ENCODE measurements at places on chromosomes 7 and 10. TPM values are rescaled to one million over a fixed set of nuclear protein-coding genes. Genes with fewer than 3 reads are reported as not detected.

The FKBP6 gene
- not detected for total RNA-seq

The CDC14C gene
- total RNA-seq: not detected

The ANKRD16 gene
- 7.4 TPM for total RNA-seq

The HOGA1 gene
- 6.7 TPM for total RNA-seq

The SPDYE5 gene
- total RNA-seq: not detected

The PPP1R3A gene
- not detected for total RNA-seq

The SPDYE11 gene
- not detected for total RNA-seq

DNA sequence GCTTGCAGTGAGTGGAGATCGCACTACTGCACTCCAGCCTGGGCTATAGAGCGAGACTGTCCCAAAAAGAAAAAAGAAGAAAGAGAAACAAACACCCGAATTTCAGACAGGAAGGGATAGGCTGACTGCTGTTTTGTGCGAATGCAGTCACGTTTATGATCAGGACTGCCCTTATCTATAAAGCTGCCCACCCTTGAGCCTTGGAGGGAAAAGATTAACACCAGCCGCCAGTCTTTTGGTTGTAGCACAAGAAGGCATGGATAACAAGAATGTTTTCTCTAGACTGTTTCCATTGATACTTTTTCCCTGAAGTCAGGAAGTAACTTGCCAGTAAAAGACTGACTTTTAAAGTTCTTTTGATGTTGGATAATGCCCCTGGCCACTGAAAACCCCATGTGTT lies 314.0 kb downstream of the BICC1 start:
- no peak for DNase-seq

DNA sequence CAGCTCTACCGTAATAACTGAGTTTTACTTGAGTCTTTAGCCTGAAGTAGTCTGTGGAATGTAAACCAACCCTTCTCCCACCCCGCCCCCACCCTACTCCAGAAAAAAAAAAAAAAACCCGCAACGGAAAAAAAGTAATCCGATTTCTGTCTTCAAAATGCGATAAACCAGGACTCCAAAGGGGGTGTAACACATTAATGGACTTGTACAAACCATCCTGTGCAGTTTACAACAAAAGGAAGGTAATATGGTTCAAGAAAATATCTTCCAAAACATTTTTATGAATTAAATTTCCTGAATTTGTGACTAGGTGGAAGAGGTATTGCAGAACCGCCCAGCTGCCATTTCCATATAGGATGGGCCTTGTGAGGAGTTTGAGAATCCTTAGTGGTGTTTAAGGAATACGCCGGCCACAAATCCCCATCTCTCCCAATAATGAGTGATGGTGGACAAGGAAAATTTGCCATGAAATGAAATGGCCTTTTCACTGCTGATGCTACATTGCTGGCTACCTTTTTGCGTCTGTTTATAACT lies 10.6 kb downstream of the SKIDA1 start:
- no peak for DNase-seq

- DNase-seq: no peak
Observed at GRCh38 chr7:47709451-47709850, 127.5 kb upstream of the TNS3 start.

DNA sequence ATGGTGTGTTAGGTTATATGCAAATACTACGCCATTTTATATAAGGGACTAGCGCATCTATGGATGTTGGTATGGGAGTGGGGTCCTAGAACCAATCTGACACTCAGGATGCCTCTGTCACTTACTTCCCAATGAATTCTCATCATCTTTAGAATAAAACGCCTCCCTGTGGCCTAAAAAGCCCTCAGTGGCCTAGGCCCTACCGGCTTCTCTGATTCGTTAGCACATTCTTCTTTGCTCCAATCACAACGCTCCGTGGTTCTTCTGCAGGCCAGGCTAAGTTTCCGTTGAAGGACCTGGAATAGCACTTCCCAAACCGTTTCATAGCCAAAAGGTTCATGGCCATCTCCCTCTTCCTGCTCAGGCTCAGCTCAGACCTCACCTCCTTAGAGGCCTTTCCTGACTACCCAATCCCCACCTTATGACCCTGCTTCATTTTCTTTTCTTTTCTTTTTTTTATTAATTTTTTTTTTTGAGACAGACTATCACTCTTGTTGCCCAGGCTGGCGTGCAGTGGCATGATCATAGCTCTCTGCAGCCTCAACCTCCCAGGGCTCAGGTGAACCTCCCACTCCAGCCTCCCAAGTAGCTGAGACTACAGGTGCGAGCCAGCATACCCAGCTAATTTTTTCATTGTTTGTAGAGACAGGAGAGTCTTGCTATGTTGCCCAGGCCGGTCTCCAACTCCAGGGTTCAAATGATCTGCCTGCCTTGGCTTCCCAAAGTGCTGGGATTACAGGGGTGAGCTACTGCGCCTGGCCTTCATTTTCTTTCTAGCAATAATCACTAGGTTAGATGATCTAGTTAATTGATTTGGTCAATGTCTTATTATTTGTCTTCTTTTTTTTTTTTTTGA lies 24.5 kb upstream of the YWHAG start:
- no peak for DNase-seq

- no peak for DNase-seq
Observed at GRCh38 chr7:47049234-47049774, 532.6 kb downstream of the TNS3 start.

GRCh38 chr10:116311016-116311415 lies 13.2 kb upstream of the CCDC172 start:
- DNase-seq: no peak

DNA sequence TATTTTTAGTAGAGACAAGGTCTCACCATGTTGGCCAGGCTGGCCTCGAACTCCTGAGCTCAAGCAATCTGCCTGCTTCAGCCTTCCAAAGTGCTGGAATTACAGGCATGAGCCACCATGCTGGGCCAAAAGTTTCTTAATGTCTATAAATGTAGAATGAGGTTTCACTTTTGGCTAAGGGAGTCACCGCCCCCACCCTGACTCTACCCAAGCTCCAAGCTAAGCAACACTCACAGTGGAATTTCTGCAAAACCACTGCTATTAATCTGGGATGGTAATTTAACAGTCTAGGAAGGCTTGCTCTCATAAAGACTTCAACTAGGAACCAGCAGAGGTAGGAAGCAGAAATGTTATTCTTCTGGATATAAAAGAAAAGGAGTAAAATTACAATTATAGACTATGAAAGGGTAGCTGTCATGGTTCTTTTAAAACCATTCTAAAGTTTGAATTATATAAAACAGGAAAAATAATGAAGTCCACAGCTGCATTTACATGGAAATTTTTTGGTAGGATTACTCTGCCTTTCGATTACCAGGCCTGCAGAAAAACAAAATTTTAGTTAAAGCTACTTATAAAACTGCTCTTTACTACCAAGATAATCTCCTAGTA lies 211.6 kb downstream of the SFMBT2 start:
- no peak for DNase-seq

GRCh38 chr7:139972029-139972428 lies 90.7 kb downstream of the PARP12 start:
- DNase-seq: no peak

GRCh38 chr10:124827474-124827873 lies 25.9 kb downstream of the ABRAXAS2 start:
- DNase-seq: no peak

GRCh38 chr7:27032839-27033238 lies 63.0 kb downstream of the HOXA1 start:
- DNase-seq: no peak

GRCh38 chr10:26215935-26216584 lies 514 bp upstream of the GAD2 start:
- peak; percentile 41 for DNase-seq

DNA sequence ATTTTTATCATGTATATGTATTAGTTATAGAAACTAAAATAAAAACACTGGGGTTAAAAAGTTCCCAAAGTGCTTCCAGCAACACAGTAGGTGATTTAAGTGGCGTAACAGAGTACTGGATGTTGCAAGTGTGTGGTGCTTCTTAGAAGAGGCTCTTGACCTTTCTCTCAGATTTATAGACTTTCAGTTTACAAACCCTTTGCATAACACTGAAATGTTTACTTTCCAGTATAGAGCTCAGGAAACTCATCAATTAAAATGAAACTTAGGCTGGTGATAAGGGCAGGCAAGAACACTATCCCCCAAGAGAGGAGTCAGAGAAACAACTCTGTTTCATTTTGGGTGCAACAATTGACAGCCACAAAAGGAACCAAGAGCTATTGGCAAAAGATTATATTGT lies 27.5 kb upstream of the SMC3 start:
- no peak for DNase-seq

- no peak for DNase-seq
Observed at GRCh38 chr7:85627791-85628586, 441.1 kb upstream of the SEMA3D start.

GRCh38 chr10:17904564-17904963 lies 47.2 kb upstream of the SLC39A12 start:
- DNase-seq: no peak

DNA sequence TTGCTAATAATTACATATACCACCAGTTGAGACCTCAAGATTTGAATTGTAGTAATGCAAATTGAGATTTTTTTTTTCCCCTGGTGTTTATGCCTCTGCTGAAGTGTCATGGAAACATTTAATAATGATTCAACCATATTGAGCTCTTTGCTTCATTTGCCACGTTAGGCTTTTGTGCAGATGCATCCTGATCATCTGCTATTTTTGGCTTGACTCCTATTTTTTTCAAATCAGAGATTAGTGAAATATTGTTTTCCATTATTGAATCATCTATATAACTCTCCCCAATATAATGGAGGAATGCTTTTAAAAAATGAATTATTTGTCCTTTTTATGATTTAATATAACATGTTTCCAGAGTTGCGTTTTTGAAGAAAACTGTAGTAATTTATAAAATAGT lies 115.1 kb downstream of the SRI start:
- no peak for DNase-seq

- DNase-seq: no peak
Observed at GRCh38 chr10:58554316-58554715, 41.6 kb downstream of the BICC1 start.

GRCh38 chr7:6559896-6560295 lies 8.6 kb upstream of the GRID2IP start:
- DNase-seq: no peak

All from MG63 (cell line).